ENCODE measurements at places on chromosomes 3 and 15.

DNA sequence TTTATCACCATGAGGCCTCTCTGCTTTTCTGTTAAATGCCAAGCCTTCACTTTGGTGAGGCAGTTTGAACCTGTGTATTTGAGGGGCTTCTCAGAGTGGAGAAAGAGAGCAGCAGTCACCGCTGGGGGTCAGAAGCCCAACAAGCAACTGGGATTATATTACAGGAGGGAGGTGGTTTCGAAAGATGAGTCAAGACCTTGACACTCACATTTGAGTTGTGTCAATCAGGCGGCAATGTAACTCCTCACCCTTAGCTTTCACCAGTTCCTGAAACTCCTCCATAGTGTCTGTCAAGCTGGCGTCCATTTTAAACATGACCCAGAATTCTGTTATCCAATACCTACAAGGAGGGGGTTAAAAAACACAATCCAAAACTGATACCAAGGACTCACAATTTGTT lies 46.5 kb downstream of the RASGRP1 start:
- DNase-seq = no peak

GRCh38 chr15:72182673-72183072 lies 14.9 kb downstream of the GRAMD2A start:
- no peak for DNase-seq

GRCh38 chr15:69685512-69686452 lies 233.2 kb downstream of the RPLP1 start:
- no peak for DNase-seq

- DNase-seq = no peak
Observed at GRCh38 chr3:12197475-12197874, 38.8 kb upstream of the TIMP4 start.

GRCh38 chr3:53071882-53072431 lies 26.1 kb upstream of the SFMBT1 start:
- no peak for DNase-seq

- no peak for DNase-seq
Observed at GRCh38 chr3:192409838-192410683, 317.3 kb downstream of the FGF12 start.

DNA sequence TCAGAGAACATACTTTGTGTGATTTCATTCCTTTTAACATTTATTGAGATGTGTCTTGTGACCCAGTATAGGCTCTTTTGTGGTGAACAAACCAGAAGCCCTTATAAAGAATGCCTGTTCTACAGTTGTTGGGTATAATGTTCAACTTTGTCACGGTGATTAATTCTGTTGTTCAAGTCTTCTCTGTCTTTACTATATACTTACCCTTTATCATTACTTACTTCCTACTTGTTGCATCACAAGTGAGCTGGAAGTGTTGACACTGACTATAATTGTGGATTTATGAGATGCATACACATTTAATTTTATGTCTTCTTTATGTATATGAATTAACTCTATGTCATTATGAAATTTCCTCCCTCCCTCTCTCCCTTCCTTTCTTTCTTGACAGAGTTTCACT lies 59.7 kb upstream of the TBL1XR1 start:
- no peak for DNase-seq

DNA sequence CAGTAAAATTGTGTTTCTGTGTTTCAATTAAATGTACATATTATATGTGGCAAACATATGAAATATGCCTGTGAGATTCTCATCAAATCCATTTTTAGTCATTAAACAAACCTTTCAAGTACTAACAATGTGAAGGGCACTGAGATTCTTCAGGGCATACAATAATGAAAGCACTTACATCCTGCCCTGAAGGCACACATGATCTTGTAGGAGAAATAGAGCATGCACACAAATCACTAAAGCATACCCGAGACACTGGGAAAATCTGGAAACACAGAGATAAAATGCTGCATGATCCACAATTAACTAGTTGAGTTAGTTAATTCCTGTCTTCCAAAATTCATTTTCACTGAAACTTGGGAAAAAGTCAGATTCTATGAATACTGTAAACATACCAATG lies 810.5 kb upstream of the NECTIN3 start:
- DNase-seq = no peak

DNA sequence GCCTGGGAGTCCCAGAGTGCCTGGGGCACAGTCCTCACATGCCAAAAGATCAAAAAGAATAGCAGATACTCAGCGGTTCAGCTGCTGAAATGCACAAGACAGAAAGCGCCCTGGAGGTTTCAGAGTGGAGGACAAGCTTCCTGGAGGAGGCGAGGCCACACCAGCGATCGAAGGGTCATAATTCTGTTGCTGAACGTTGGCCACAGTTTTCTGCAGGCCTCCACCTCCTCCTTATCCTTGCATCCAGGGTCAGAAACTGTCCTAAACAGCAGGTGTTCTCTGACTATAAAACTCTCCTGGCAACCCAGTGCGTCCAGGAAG lies 220.3 kb upstream of the LINGO1 start:
- DNase-seq = no peak

DNA sequence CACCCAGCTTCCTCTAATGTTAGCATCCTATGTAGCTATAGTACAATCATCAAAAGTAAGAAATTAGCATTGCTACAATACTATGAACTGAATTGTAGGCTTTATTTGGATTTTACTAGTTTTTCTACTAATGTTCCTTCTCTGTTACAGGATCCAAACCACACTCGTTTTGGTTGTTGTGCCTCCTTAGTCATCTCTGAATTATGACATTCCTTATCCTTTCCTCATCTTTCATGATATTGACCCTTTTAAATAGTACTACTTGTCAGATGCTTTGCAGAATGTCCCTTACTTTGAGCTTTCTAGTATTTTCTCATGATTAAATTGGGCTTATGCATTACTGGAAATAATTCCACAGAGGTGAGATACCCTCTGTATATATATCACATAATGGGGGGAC lies 265.4 kb downstream of the VPS13C start:
- no peak for DNase-seq

GRCh38 chr15:37794947-37795346 lies 139.5 kb upstream of the TMCO5A start:
- no peak for DNase-seq

DNA sequence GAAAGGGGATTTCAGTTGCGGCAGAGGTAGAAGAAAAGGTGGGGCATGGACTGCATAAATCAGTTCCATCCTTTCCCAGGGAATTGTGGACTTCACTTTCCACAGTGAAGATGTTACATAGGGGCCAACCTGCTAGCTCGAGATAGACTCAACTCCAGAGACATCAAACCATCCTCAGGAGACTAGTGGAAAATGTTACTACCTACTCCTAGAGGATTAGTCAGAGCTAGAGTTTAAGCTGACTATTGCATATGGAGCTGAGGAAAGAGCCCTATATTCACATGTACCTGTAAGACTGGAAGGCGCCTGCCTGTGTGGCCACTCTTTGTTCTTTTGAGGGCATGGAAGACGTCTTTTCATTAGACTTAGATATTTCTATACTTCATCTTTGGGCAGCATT lies 69.2 kb downstream of the KLHL25 start:
- no peak for DNase-seq

All from amygdala (tissue), 56 donors.